ENCODE measurements at places on chromosomes 6 and 20.

DNA sequence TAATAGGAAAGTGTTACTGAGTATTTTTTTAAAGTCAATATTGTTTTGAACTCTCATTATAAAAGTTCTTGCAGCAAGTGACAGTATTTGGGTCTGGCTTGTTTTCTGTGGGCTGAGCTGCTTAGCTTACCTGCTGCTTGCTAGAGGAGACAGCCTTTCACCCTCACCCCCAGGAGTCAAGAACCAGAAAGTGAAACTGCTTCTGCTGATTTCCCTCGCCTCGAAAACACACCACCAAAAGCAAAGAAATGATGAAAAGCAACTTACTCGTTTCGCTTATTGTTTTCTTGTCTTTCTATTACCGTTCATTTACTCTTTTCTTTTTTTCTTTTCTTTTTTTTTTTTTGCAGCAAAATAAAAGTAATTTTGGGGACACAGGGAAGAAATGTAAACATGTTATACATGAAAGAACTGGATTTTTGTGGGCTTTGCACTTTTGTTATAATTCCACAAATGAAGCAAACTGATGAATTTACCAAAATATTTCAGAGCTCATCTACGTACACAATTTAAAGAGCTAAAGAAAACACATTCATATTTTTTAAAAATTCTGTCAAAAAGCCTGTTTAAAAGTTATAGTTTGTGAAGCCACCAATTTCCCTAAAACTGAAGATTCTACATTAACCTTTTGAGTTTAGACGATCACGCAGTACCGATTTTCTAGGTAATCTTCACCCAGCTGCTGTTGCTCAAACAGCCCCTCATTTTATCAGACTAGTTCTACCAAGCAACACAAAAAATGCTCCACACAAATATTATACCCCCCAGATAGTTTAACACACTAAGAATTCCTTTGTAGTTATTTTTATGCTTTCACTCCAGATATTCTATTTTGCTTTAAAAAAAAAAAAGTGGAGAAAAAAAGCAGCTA is 1.7 kb downstream of the SCML4 start:
- H3K4me3 ChIP-seq = no peak overlapping the region
- no peak overlapping the region for H3K27ac ChIP-seq
- DNase-seq = no peak
- peaks cover 12% of the 10 kb centered on the region for H3K27me3 ChIP-seq
- no peaks in the 10 kb centered on the region for H3K36me3 ChIP-seq
- H3K4me1 ChIP-seq = peaks cover 51% of the 10 kb centered on the region

DNA sequence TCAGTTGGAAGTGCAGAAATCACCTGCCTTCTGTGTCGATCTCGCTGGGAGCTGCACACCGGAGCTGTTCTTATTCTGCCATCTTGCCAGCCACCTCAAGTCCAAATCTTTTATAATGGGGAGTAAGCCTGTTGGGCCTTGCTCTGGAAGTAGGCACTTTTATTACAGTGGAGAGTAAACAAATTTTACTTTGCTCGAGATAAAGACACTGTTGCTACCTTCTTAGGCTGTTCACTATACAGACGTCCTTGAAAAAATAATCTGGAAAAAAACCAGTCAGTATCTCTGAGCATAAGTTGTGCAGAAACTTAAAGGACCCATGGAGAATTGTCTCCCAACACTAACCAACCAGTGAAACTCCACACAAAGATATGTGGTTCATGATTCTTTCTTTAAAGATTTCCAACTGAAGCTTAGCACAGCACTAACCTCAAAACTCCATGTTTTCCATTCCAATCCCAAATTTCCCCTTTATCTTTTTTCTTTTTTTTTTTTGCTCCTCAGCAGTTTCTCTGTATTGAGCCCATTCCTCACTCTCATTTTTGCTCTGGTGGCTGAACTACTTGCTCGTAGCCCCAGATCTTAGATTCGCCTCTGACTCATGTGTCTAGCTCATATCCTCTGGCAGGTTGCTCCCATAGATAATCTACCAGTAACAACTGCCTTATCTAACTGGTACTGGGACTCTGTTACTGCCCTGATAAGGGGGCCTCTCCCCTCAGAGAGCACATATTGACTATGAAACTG is 34.3 kb upstream of the COL9A1 start:
- peaks cover 15% of the 10 kb centered on the region for H3K27me3 ChIP-seq
- H3K27ac ChIP-seq = no peak overlapping the region
- no peak for DNase-seq
- H3K36me3 ChIP-seq = no peaks in the 10 kb centered on the region
- H3K4me3 ChIP-seq = no peak overlapping the region

GRCh38 chr6:15491255-15491985 is 171.4 kb downstream of the DTNBP1 start:
- H3K4me1 ChIP-seq = peaks cover 37% of the 10 kb centered on the region
- no peaks in the 10 kb centered on the region for H3K27me3 ChIP-seq
- H3K36me3 ChIP-seq = peaks cover 23% of the 10 kb centered on the region
- DNase-seq = no peak

DNA sequence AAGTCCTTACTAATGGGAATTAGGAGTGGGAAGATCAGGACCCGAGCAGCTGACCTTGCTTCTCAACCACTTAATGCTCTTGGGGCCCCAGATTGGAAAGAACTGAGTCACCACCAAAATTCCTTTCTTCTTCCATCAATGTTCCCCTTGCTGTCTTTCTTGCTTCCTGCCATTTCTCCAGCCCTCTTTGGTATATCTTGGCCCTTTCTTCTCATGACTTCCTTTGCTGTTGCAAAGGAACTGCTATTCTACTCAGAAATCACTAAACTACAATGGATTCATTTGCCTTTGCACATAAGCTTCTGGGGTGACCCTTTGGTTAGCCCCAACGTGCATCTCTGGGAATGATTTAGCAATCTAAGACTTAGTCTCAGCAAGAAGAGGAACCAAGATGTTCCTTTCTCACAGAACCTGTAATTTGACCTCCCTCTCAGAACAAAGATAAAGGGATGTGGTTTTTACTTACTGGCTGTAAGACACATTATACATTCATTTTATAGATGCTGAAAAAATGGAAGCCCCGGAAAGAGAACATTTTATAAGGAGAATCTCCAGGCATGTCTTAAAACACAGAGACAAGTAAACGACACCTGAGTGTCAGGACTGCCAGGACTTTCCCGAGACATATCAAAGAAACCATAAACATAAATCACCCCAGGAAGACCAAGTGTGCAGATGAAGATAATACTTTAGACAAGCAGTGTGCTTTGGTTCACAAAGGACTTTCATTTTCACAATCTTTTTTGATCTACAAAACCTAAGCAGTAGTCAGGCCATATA is 99.0 kb upstream of the TNFAIP3 start:
- H3K4me1 ChIP-seq = peaks cover 6% of the 10 kb centered on the region
- H3K27me3 ChIP-seq = no peaks in the 10 kb centered on the region
- no peak overlapping the region for H3K4me3 ChIP-seq
- DNase-seq = no peak

DNA sequence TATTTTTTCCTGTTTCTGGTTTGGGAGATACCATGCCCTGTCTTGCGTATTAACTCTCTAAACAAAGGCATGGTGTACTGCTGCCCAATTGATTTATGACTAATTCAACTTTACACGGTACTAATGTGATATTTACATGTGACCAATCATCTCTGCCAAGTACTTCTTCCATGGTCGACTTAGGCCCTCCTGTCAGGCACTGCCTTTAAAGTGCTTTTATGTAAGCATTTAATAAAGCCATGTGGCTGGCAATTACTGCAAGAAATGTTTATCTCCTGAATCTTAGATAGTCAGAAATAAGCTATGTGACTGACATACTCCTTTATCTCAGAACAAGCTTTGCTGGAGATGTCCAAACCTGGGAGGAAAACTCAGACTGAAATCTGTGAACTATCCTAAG is 323.4 kb downstream of the BTBD3 start:
- no peaks in the 10 kb centered on the region for H3K27me3 ChIP-seq
- DNase-seq = no peak
- no peaks in the 10 kb centered on the region for H3K36me3 ChIP-seq
- H3K27ac ChIP-seq = no peak overlapping the region

DNA sequence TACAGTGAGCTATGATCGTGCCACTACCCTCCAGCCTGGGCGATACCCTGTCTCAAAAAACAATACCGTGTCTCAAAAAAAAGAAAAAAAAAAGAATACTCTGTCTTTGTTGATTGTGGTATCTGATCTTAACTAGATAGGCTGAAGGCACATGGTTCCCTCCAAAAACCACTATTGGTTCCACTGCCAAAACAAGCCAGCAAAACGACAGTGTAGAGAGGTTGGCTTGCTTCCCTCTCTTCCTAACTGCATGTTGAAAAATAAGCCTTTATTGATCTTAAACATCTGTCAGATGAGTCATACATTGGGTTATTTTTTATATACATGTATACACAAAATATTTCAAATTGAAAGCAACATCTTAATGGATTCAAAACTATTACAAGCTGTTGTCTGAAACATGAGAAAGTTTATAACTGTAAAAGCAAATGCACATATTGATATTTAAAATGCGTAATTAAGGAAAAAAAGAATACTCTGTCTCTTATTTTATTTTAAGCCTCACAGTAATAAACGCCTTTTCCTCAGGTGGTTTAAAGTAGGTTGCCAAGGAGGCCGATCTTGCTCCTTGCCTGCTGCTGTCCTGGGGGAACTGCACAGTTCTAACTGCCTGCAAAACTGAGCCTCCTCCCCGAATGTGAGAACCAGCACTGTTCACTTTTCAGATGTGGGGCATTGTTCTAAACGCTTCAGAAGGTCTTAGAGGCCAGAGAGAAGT is 7.0 kb upstream of the NINL start:
- H3K36me3 ChIP-seq = no peaks in the 10 kb centered on the region
- no peak overlapping the region for H3K27ac ChIP-seq
- no peak for DNase-seq

DNA sequence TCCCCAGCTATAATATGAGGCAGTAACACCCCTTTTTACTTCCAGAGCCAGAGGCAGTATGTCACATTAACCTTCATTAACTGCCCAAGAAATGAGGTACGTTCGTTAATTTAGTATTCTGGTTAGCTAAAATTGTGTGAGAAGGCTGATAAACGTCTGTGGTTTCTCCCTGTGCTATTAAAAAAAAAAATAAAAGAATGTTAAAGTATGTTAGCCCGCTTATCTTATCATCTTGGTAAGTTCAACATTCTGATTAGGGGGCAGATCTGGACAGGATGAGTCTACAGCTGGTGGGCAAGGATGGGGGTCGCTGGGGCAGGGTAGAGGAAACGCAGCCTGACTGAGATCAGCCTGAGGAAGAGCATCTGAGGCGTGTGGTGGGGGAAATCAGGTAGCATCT is 154.0 kb downstream of the PRL start:
- H3K4me1 ChIP-seq = peaks cover 41% of the 10 kb centered on the region
- no peaks in the 10 kb centered on the region for H3K36me3 ChIP-seq
- no peaks in the 10 kb centered on the region for H3K27me3 ChIP-seq
- H3K27ac ChIP-seq = no peak overlapping the region
